ENCODE measurements at places on chromosomes 7 and 10.

DNA sequence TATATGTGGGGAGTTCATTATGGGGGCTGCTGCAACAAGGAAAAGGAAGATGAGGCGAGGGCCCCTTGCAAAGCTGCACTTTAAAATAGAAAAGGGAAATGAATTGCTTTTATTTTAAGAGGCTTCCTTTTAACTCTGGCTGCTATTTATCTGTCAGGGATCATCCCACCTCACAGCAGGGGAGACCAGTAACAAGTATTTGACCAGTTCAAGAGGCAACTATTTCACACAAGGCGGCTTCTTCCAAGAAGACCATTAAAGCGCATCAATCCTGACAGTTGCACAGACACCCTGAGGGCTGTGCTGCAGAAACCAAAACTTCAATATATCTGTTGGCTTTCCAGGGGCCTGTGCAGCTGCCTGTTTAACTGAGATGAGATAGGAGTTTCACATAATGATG is 1009.2 kb downstream of the SORCS3 start:
- no peak for DNase-seq

DNA sequence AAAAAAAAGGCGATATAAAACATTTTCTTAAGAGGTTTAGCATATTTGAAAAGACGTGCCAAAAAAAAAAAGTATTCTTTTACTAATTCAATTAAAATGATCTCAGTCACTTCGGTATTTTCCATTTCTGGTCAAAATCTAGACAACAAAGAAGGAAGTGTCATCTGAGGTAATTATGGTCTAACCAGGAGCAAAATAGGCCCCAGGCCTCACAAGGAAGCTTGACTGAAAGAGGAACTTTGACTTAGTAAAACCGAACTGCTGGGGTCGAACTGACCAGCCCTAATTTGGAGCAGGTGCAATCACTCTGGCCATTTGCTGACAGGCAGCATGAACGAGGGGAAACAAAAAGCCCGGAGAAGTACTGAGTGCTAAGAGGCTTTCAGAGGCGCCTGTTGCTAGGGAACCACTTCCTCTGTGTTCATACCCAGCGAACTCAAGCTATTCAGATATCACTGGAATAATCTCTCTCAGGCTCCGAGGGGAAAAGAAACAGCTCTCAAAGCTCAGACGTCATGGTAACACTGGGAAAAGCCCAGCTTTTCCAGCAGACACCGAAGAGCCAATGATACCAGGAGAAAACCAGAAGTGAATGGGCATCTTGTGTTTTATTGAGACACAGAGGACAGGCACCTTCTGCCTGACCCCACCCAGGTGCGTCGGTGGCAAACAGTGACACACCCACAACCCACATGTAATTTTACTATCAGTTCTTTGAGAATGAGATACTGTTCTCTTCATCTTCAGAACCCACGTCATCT is 126.5 kb downstream of the FAM107B start:
- DNase-seq = peak; percentile 78

DNA sequence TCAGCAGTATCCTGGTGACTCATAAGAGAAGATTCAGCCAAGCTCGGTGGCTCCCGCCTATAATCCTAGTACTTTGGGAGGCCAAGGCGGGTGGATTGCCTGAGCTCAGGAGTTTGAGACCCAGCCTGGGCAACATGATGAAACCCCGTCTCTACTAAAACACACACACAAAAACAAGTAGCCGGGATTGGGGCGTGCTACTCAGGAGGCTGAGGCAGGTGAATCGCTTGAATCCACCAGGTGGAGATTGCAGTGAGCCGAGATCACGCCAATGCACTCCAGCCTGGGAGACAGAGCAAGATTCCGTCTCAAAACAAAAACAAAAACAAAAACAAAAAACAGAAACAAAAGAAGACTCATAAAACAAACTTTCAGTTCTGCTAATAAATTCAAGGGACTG is 551.1 kb upstream of the POT1 start:
- DNase-seq = no peak

- DNase-seq = no peak
These were observed 292.1 kb downstream of the THSD7A start for GRCh38 chr7:11539853-11540252.

GRCh38 chr7:50349399-50349798 is 44.9 kb downstream of the IKZF1 start:
- DNase-seq = no peak

DNA sequence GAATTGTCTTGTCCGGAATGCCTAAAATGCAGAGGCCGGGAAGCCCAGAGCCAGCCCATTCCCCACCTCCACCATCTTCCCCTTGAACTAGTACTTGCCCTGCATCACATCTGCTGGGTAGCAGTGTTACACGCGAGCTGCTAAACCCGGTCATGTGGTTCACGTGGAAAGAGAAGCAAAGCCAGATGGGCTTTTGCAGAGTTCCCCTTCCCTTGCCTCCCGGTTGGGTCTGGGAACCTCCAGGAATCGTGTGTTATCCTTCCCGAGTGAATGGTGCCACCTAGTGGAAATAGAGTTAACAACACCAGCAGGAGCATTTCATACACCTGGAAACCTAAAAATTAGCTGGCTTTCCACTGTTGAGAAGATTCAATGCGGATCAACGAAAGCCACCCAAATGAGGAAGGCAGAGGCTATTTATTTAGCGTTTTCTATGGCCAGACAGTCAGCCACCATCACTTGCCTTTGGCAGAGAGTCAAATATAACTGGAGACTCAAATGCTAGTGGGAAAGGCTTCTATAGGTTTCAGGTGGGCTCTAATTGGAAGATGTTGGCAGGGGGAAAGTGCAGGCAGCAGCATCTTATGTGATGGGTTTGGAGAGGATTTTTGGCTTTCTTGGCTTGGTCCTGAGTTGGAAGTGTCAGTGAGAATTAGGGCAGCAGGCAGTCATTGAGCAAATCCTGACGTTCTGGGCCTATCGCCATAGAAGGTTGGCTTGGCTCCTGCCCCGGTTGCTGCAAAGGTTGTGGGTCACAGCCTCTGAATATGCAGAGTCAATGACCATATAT is 12.9 kb upstream of the DENND2A start:
- peak; percentile 54 for DNase-seq

GRCh38 chr10:87552248-87552929 is 47.7 kb downstream of the MINPP1 start:
- no peak for DNase-seq

- no peak for DNase-seq
These were observed 19.2 kb upstream of the R3HCC1L start for GRCh38 chr10:98115031-98115787.

Measured in activated CD4-positive, alpha-beta T cell treated with anti-CD3 and anti-CD28 coated beads, Interleukin-2, amount 50 U/mL, for 16 hours (primary cell).